ENCODE measurements at places on chromosomes 4 and X.

DNA sequence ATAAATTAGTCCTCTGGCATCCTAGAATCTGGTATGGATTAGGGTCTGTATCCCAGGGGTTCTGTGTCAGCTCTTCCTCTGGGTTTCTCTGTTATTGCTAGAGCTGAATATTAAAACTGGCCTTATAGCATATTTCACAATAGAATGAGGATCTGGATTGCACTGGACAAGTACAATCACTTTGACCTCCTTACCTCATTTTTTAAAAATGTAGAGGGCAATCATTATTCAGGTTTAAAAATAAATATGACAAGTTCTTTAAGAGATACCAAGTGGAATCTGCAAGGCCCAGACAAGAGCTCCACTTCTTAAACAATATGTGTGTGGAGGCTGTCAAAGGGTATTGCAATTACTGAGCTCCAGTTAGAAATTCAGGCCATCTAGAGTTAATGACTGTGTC, 1.4 kb downstream of the PALLD start:
- H3K36me3 ChIP-seq = no peaks in the 10 kb centered on the region
- H3K4me3 ChIP-seq = no peak overlapping the region
- H3K27ac ChIP-seq = no peak overlapping the region
- H3K27me3 ChIP-seq = no peaks in the 10 kb centered on the region

DNA sequence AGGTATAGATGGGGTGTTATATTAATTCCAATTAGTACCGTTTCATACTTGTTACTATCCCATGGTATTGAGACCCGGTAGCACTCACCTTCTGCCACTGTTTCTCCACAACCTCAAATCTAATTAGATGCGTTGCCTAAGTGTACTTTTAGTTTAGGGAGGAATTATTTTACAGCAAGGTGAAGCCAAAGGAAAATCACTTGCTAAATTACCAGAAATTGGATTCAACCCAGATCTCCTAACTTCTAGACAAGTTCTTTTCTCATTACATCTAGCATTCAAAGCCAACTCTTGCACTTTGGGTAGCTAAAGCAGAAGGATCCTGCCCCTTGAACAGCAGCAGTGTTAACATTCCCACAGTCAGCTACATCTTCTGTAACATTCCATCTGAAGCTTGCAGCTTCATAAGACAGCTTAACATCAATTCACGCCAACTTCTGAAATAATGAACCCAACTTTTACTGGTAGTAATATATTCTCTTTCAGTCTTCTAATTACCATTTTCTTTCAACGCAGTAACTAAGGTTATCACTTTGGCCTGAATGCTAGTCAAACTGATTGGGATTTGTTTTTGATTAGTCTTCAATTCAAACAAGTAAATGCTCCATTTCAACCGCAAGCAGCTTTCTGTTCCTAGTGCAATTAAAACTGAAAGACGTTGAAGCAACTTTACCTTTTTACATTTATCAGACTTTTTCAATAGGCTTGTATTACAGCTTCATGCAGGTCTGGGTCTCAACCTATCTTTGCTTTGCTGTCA, 934 bp upstream of the SEC31A start:
- no peaks in the 10 kb centered on the region for H3K27me3 ChIP-seq
- H3K27ac ChIP-seq = peak overlapping the region; percentile 99
- peaks cover 18% of the 10 kb centered on the region for H3K4me1 ChIP-seq
- H3K4me3 ChIP-seq = peak overlapping the region; percentile 95

GRCh38 chr4:125433453-125433852, 118.7 kb downstream of the FAT4 start:
- H3K27ac ChIP-seq = peak overlapping the region; percentile 78
- H3K4me1 ChIP-seq = peaks cover 16% of the 10 kb centered on the region
- H3K4me3 ChIP-seq = peak overlapping the region; percentile 3
- DNase-seq = peak; percentile 59
- H3K27me3 ChIP-seq = no peaks in the 10 kb centered on the region
- peaks cover 5% of the 10 kb centered on the region for H3K36me3 ChIP-seq

DNA sequence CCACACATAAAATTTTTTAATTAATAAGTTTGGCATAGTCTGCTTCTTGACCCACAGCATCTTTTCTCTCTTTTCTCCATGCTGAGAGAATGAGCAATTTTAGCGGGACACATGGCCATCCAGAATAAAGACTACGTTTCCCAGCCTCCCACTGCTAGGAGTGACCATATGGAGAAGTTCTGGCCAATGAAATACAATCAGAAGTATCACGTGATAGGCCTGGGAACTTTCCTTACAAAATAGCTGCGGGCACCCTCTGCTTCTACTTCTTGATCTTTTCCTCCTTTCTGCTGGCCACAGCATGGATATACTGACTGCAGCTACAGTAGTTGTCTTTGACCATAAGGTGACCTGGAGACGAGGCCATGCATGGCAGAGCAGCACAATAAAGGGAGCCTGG, 348.0 kb downstream of the BCOR start:
- no peak overlapping the region for H3K27ac ChIP-seq
- no peak for DNase-seq
- H3K36me3 ChIP-seq = no peaks in the 10 kb centered on the region
- no peaks in the 10 kb centered on the region for H3K27me3 ChIP-seq
- no peaks in the 10 kb centered on the region for H3K4me1 ChIP-seq

DNA sequence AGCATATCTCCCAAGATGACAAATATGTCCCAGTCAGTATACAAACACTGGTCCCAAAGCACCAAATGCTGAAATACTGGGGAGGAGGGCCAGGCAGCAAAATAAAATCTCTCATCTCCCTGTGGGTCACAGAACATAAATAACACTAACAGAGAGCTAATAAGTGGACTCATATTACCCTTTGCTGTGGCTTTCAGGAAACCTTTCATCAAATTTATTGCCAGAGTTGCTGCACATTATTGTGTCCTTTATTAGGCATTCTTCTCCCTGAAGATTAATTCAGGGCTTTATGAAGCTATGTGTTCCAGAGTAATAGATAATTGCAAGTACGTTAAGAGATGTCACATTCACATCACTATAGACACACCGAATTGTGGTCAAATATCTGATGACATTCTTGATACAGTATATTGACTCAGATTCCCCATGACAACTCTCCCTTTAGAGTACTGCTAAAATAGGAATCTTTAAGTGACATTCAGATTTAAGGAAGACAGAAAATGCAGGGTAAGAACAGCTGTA, 124.1 kb upstream of the PRR32 start:
- no peaks in the 10 kb centered on the region for H3K4me1 ChIP-seq
- DNase-seq = no peak
- H3K27ac ChIP-seq = no peak overlapping the region
- H3K4me3 ChIP-seq = no peak overlapping the region

- DNase-seq = no peak
- no peak overlapping the region for H3K27ac ChIP-seq
- 0 out of 2 replicates have a peak, but pooled peaks cover 9% of the 10 kb centered on the region for H3K27me3 ChIP-seq
- H3K4me1 ChIP-seq = no peaks in the 10 kb centered on the region
- no peak overlapping the region for H3K4me3 ChIP-seq
Measured at GRCh38 chr4:185548587-185548986, 13.3 kb upstream of the PDLIM3 start.

- H3K4me1 ChIP-seq = peaks cover 9% of the 10 kb centered on the region
- H3K27ac ChIP-seq = no peak overlapping the region
- 0 out of 2 replicates have a peak, but pooled peaks cover 3% of the 10 kb centered on the region for H3K36me3 ChIP-seq
- H3K27me3 ChIP-seq = no peaks in the 10 kb centered on the region
Measured at GRCh38 chr4:67451464-67451863, 93.8 kb downstream of the CENPC start.

DNA sequence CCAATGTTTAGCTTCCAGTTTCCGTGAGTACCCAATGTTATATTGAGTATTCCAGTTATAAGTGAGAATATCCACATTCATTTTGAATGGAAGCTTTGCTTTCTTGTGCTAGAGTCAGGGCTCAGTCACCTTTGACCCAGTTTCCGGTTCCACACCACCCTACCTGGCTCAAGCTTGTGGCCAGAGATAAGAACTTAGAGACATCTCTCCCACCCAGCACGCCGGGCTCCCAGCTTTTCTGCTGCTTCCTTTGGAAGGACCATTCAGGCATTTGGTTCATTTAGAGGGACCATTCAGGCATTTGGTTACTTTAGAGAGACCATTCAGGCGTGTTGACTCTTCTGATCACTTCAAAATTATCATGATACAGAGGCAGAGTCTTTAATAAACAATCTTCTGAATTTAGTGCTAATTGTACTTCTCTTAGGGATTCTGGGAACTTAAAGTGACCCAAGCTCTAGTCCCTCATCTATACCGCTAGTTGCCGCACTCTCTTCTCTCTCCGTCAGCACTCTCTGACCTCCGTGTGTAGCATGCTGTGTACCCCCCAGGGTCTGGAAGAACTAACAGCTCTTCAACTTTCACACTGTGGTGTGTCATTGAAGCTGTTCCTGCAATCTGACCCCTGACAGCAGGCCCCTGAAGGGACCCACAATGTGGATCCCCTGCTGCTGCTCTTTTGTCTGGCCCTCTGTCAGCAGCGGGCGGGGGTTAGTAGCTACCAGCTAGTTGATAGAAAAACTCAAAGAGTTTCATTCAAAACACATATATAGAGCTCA, 943.1 kb downstream of the ARAP2 start:
- no peak overlapping the region for H3K4me3 ChIP-seq
- no peaks in the 10 kb centered on the region for H3K27me3 ChIP-seq

DNA sequence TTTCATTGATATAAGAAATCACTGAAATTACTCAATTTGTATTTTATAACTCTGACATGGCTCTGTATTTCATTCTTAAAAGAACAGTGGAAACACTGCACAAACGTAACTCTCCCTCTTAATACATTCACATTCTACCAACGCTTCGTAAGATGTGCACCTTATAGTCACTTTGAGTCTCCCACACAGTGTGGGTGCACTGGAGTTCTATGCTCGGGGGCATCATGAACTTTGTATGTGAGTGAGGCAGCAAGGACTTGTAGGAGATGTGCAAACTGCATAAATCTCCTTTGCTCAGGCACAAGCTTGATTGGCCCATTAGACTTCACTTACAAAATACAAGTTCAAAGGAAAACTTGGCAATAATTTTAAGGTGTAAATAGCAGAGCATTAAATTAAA, 2385.0 kb upstream of the TENM3 start:
- no peaks in the 10 kb centered on the region for H3K27me3 ChIP-seq
- H3K27ac ChIP-seq = no peak overlapping the region
- H3K4me1 ChIP-seq = no peaks in the 10 kb centered on the region
- H3K36me3 ChIP-seq = no peaks in the 10 kb centered on the region
- no peak overlapping the region for H3K4me3 ChIP-seq

DNA sequence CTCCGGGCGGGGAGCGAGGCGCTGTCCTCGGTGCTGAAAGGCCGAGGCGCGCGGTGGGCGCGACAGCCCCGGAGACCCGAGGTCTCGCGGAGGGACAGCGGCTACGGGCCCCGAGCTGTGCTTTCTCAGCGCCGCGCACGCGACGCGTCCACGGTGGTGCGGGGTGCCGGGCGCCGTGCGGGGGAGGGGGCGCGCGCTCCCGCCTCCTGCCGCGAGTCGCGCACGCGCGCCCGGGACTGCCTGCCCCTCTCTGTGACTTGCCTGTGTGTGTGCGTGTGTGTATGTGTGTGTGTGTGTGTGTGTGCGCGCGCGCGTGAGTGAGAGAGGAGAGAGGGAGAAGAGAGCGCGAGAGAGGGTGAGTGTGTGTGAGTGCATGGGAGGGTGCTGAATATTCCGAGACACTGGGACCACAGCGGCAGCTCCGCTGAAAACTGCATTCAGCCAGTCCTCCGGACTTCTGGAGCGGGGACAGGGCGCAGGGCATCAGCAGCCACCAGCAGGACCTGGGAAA, at the start of gene GRIA2:
Gene GRIA2, plus strand, starts transcription at position 358 of the 511 bp plus-strand sequence. CDS start 315 bp downstream, outside the sequence.
- no peak within 1 kb of the TSS for H3K27ac ChIP-seq
- no peaks in the 10 kb centered on the region for H3K36me3 ChIP-seq
- no peaks in the 10 kb centered on the region for H3K4me1 ChIP-seq
- peaks cover 63% of the 10 kb centered on the region for H3K27me3 ChIP-seq
- H3K4me3 ChIP-seq = peak within 1 kb of the TSS; percentile 66
- peak; percentile 70 for DNase-seq

DNA sequence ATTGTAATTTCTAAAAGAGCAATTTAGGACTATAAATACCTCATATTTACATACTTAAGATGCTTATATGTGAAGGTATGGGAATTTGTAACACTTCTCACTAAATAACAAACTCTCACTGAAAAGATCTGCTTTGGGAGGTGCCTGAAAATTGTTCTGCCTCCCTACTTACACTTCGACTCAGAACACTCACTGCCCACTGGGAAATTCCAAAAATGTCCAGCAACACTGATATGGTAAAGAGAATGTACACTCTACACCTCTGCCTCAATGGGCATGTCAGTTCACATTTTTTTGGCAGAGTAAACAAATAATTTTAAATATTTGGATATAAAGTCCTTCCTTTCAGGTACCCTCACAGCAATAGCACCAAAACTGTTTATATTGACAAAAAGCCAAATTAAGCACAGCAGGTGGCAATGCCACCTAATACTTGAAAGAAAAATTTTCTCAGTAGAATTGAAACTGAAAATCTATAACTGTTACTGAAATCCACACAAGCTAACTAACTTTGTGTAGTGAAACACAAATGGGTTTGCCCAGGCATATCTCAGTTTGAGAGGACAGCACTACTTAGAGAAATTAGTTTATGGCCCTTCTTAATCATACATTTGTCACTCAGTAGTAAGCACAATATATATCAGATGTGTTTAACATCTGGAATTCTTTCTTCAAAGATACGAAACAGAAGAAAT, 67.1 kb downstream of the PRDM5 start:
- no peaks in the 10 kb centered on the region for H3K27me3 ChIP-seq
- DNase-seq = no peak
- peaks cover 39% of the 10 kb centered on the region for H3K4me1 ChIP-seq
- peaks cover 4% of the 10 kb centered on the region for H3K36me3 ChIP-seq
- H3K27ac ChIP-seq = no peak overlapping the region

GRCh38 chr4:44651425-44651824, at the start of gene YIPF7:
YIPF7 (minus strand) TSS chr4:44651625; CDS start chr4:44650100, 1,525 bp downstream.
- H3K27me3 ChIP-seq = no peaks in the 10 kb centered on the region
- no peak within 1 kb of the TSS for H3K4me3 ChIP-seq
- DNase-seq = no peak
- no peaks in the 10 kb centered on the region for H3K36me3 ChIP-seq
- H3K4me1 ChIP-seq = no peaks in the 10 kb centered on the region

All from GM23248 (cell line).